MG63 (cell line): ENCODE measurements at places on chromosomes 16 and 17. TPM values are rescaled to one million over a fixed set of nuclear protein-coding genes. Genes with fewer than 3 reads are reported as not detected.
A peak's percentile ranks its signal among the peaks of the same experiment; 100 is the strongest.

CCL17 gene
- not detected in 2 replicates for total RNA-seq

KCNJ12 gene
- total RNA-seq = 5.2 and 5.6 TPM in 2 replicates

NPIPB8 gene
- not detected in 2 replicates for total RNA-seq

OR1A1 gene
- total RNA-seq = not detected in 2 replicates

SLC2A4 gene
- total RNA-seq = not detected in 2 replicates

ADGRG3 gene
- total RNA-seq = not detected in 2 replicates

TAT gene
- not detected in 2 replicates for total RNA-seq

- no peak for DNase-seq
These were observed 322.4 kb downstream of the CBLN1 start for GRCh38 chr16:48959204-48959603.

DNA sequence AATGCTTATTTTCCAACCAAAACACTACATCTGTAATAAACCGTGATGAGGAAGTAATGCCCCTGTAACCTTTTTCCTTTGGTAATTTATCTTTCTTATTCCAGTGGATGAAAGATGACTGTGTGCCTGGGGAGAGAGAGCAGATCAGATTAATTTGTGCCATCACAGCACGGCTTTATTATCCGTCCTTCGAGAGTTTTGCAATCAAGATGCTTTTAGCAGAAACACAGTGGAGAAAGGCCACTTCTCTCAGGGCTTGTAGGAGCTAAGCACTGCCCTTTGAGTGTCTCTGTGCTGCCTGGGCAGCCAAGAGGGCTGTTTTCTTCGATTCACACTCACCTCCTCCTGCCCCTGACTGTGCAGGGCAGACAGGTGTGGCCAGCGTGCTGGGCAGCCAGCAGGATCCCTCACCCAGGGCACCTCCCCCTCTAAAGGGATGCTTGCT lies 190.2 kb downstream of the PRKCA start:
- no peak for DNase-seq

DNA sequence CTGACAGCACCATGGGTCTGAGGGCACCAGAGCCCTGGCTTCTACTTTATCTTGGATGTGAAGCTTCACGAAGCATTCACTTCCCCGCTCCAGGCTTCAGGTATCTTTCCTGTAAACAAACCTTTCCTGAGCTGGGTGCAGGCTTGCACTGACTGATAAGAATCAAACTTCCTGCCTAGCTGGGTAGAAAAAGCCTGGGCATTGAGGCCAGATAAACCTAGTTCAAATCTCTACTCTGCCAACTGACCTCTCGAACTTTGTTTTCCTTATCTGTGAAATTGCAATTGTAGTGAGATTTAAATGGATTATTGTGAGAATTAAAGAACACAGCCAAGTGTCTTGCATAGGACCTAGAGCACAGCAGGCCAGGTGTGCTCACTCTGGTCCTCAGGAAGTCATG lies 2.9 kb upstream of the TMEM208 start:
- DNase-seq = no peak

- no peak for DNase-seq
These were observed 19.3 kb downstream of the ZNF750 start for GRCh38 chr17:82820278-82821251.

- no peak for DNase-seq
These were observed 80.4 kb upstream of the CLEC18A start for GRCh38 chr16:69870761-69871160.

DNA sequence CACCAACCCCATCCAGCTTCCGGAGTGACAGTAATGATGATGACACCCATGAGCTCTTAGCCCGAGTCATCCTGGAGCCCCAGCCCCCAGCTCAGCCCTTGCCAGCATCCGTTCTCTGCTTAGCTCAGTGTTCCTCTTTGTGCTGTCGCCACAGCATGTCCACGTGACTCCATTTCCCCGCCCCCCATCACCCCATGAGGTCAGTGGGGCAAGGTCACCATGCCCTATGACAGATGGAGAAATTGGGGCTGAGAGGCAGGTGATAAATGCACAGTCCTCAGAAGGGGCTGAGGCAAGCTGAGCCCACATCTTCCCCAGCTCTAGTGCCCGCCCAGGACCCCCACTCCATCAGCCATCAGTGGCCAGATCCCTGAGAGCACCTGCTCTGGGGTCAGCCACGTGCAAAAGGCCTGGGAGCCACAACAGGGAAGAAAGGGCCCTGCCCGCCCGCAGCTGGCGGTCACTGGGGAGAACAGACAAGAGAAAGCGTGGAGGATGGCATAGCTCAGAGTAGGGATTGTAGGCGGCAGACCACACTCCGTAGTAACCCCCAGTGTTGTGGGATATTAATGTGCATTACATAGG lies 17.1 kb downstream of the ITGB4 start:
- DNase-seq = peak; percentile 70

DNA sequence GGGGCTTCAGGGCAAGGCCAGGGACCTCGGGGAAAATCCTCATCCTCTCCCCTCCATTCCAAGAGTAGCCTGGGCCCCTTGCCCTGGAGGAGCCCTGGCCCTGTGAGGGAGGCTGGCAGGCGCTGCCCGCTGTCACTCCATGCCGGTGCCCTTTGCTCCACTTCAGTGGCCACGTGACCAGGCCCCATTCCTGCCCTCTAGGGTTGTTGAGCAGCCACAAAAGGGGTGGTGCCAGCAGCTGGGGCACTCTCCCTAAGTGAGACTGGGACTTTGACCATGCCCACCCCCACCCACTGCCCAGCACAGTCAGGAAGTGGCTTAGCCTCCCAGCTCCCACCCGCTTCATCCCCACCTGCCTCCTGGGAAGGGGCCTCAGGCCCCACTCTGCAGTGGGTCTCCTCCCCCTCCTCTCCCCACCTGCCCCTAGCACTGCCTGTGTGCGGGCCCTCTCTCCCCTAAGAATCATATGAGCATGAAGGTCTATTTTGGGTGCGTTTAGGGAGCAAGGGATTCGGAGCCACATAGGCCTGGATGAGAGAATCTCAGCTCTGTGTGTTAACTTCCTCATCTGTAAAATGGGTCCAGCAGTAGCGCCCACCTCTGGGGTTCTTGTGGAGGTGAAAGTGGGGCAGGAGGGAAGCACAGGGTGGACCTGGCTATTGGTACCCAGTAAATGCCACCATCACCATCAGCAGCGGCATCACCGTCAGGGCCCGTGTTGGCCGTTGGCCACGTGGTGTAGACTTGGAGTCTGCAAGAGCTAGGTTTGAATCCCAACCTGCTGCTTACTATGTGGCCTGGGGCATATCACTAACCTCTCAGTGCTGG lies 7.2 kb downstream of the PDK2 start:
- no peak for DNase-seq

DNA sequence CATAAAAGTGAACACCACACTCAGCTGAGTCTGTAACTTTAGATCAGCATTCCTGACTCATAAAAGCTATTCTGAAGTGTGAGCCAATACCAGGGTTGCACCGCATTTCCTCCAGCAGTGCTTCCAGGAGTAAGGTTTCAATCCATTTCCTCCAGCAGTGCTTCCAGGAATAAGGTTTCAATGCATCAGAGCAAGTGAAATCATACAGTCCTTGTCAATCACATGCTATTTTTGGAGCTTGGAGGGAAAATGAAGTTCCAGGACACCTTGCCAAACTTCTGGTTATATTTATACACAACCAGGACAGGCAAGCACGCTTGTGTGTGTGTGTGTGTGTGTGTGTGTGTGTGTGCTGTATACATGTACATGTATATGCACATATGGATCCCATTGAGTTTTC lies 327.6 kb downstream of the GRIN2A start:
- DNase-seq = peak; percentile 47

DNA sequence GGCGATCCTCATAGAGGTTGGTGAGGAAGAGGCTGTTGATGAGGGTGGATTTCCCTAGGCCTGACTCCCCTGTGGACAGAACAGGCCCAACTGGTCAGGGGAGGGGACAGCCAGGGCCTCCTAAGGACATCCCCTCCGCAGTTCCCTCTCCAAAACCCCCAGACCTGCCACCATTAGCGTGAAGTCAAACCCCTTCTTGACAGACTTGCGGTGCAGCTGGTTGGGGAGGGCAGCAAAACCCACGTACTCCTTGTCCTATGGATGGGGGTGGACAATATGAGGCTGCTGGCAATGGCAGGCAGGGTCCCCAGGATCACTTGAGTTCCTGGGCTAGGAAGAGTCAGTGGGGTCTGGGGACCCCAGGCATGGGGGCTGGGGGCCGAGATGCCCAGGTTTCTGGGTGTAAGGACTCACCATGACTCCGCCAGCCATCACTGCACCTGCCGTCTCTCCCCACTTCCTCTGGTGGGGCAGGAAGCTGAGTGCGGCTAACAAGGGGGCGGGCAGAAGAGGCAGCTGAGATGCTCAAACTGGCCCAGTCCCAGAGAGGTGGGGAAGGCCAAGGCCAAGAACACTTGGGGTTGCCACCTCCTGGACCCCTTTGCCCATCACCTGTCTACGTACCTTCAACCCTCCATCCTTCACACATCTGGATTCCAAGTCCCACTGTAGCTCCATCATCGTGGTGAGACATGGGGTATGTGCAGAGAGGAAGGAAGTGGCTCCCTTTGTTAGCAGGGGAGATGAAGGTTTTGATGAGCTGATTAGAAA lies at the start of gene SEPTIN1:
Gene SEPTIN1, minus strand, starts transcription at position 451 of the 771 bp plus-strand sequence. Its CDS starts 19 bp downstream, at position 432.
- no peak for DNase-seq

DNA sequence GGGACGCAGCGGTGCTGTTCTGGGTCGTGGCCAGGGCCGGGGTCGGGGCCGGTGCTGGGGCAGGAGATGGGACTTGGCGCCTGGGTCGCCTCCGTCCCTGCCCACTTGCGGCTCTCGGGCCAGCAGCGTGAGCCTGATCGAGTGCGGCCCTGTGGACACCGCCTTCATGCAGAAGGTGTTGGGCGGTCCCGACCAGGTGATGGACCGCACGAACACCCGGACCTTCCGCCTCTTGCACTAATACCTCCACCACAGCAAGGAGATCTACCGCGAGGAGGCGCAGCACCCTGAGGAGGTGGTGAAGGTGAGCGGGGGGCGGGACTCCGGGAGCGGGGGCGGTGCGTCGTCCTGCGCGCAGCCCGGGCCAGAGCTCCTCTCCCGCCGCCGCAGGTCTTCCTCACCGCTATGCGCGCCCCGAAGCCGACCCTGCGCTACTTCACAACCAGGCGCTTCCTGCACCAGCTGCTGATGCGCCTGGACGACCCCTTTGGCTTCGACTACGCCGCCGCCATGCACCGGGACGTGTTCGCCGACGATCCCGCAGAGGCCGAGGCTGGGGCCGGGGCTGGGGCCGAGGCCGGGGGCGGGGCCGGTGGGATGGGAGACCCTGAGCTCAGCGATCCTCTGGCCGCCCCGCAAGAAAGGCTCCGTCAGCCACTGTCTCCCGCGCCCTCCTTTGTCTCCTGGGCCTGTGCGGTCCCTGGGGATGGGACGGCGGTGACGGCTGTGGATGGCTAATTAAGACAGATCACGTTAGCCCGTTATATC lies 4.5 kb upstream of the HSD17B1 start:
- DNase-seq = no peak

DNA sequence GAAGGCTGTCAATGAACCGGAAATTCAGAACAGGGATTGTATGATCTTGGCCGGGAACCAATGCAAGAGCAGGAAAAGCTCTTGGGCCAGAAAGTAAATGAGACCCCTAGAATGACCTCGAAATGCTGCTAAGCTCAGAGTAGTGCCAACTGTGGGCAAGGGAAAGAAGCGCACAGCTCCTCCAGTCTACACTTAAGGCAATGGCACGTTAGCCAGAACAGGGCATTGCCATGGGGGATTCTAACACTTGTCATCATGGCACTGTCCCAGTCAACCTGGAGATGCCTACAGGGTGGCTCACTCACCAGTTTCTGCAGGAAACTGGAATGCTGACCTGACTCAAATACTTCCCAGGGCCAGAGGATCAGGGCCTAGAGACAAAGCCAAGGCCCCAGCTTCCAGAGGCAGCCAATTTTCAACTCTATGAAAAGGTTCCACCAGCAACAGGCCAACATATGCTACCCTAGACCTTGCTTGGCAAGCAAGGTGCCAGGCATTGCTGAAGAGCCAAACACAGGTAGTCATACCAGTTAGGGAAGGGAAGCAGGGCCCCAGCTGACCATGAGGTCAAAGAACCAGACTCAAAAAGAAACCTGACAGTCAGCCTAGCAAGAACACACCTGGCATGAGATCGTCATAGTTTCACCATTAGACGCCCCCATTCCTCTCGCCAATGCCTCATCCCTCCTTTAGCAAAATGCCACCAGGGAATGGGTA lies 34.9 kb downstream of the ARHGAP17 start:
- peak; percentile 90 for DNase-seq

DNA sequence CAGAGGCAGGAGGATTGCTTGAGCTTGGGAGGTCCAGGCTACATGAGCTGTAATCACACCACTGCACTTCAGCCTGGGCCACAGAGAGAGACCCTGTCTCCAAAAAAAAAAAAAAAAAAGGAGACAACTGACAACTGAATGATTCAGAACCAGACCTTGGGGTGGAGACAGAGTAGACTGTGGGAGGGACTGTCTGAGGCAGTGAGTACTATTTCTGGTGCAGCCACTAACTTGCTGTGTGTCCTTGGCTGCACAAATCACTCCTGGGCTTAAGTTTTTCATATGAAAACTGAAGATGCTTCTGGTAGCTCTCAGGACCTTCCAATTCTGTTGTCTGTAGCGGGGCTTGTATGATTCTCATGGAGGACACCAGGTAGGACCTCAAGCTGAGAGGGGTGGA lies 5.8 kb downstream of the ASB16 start:
- DNase-seq = no peak

DNA sequence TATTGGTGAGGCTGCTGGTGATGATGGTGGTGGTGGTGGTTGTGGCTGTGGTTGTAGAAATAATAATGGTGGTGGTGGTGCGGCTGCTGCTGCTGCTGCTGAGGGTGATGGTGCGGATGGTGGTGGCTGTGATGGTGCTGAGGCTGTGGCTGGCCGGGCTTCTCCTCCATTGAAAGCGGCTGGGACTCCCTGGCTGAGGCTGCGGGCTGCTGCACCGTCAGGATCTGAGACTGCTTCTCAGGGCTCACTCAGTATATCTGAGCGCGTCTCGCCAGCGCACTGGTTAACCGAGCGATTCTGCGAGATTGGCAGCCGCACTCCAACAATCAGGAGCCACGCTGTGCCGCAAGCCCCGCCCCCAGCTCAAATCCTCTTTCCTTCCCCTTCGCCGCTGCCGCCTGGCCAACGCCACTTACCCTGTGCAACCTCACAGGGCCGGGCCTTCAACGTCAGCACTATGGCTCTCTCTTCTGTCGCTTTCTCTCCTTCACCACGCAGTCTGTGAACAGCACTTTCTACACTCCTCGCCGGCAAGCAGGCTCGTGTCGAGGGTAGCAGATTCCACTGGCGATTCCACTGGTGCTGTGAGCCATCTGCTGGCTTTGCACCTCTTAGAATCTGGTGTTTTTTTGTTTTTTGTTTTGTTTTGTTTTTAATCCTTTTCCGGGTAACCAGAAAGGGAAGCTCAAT lies at the start of gene NUFIP2:
Gene NUFIP2, minus strand, starts transcription at position 259 of the 690 bp plus-strand sequence. Its CDS starts 89 bp downstream, at position 170.
- DNase-seq = peak; percentile 99

GRCh38 chr17:79888811-79889634 lies 49.8 kb upstream of the CBX4 start:
- DNase-seq = peak; percentile 90

GRCh38 chr16:20950294-20950693 lies 49.7 kb downstream of the LYRM1 start:
- DNase-seq = no peak
